Right renal cortex interstitium (tissue), 3 donors: ENCODE measurements at places on chromosomes 7 and 10.

GRCh38 chr10:131920151-131920550 is 19.3 kb downstream of the PPP2R2D start:
- DNase-seq: no peak

GRCh38 chr7:73602721-73603651 is 21.3 kb downstream of the MLXIPL start:
- DNase-seq: no peak

DNA sequence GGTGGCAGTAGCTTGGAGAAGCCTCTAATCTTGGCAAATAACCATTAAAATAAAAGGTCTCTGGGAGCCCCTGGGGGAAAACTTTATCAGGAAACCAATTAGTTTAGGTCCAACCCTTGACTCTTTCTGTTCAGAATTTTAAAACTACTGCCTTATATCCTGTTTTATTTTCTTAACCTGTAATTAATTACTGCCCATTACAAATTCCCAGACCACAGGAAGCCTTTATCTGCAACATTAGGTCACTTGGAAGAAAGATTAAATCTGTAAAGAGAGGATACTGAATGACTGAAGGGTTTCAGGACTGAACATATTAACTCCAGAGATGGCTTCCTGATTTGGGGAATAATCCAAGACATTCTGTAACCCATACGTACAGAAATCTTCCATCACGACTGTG is 320.5 kb upstream of the SORCS1 start:
- no peak for DNase-seq

DNA sequence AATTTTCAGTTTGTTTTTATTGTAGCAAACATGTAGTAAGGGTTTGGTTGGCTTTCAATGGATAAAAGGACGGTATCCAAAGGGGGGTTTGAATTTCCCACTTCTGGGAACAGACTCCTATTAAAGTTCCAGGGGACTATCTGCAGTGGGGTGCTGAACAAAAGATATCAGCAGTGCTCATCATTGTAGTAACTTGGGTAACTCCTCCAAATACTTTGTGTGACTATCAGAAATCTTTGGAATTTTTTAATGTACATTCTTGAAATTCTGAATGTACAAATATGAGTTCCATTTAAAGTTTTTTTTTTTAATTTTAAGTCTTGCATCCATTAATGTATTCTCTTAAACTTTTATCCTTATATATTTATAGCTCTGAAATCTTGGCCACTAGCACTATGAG is 42.1 kb downstream of the CYP51A1 start:
- no peak for DNase-seq

GRCh38 chr10:127151981-127152699 is 44.3 kb downstream of the INSYN2A start:
- DNase-seq: no peak

- no peak for DNase-seq
Measured at GRCh38 chr7:68246189-68246633, 1249.6 kb downstream of the TYW1 start.

DNA sequence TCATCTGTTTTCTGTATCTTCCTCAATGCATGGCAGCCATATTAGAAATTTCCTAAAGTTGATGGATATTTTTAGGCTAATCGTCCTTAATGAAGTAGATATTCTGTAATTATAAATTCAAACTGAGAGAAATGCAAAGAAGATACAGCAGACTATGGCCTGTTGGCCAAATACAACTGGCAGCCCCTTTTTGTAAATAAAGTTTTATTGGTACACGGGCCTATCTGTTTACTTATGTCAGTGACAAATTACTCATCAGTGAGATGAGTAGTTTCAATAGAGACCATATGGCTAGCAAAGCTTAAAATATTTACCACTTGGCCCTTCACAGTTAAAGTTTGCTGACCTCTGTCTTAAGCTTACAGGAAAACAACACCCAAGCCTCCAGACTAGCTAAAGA is 112.3 kb downstream of the HTR7 start:
- DNase-seq: no peak

DNA sequence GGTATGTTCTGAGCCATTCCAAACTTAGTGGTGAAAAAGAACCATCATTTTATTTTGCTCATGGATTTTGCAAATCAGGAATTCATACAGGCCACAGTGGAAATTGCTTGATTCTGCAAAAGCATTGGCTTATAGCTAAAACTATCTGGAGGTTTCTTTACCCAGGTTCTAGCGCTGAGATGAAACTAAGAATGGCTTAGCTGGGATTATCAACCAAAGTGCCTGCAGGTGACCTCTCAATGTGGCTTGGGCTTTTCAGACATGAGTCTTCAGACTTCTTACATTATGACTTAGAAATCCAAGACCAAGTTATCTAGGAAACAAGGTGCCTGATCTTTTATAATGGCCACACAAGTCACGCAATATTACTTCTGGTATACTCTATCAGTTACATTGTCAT is 140.1 kb downstream of the HGF start:
- no peak for DNase-seq

DNA sequence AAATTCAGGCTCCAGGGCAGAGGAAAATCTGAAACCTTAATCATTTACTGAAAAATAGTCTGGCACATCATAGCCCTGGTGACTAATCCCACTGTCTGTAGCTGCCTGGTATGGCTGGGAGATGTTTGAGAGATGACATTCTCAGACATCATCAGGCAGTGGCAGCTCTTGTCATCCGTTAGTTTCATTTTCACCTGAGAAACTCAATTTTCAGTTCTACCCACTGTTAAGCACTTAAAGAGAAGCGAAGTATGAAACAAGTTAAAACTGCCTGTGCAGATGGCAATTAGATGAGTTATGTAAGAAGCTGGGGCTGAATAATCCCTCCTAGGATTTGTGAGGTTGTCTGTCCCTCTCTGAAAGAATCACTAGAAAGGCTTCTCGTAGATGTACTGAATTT is 150.2 kb downstream of the NSUN6 start:
- no peak for DNase-seq

DNA sequence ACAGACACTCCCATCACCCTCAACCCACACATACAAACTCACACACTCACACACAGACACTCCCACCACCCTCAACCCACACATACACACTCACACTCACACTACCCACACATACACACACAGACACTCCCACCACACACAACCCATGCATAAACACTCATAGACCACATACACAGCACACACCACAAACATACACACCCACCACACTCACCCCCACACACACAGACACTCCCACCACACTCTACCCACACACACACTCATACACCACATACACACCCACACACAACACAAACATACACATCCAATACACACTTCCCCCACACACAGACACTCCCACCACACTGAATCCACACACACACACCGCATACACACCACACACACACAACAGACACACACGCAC is 521.2 kb downstream of the TCERG1L start:
- no peak for DNase-seq

DNA sequence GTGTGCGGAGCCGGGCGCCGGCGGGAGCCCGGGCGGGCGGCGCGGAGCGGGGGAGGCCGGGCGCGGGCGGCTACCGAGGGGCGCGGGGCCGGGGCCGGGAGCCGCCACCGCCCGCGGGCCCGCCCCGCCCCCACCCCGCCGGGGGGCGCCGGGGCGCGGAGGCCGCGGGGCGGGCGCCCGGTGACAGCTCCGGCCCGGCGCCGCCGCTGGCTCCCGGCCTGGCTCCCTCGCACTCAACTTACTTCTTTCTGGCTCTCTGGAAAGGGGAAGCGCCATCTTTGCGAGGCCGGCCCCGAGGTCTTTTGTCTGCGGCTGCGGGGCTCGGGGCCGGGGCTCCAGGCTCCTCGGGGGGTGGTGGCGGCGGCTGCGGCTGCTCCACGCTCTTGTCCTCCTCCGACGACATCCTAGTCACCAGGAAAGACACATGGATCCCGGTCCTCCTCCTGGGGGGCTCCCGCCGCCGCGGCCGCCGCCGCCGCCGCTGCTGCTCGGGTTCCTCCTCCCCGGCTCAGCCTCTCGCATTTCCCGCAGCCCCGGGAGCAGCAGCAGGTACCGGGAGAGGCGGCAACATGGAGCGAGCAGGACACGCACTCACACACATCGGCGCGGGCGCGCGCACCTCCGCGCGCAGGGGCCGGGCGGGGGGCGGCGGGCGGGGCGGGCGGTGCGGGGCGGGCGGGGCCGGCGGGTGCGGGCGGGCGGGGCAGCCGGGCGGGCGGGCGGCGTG is at the start of gene KMT2C:
TSS of gene KMT2C (minus strand) at position 620 of the 727 bp plus-strand sequence. CDS start at position 403, 217 bp downstream.
- DNase-seq: no peak
